ENCODE measurements at places on chromosomes 12 and 14. TPM values are rescaled to one million over a fixed set of nuclear protein-coding genes. Genes with fewer than 3 reads are reported as not detected.

- no peaks in the 10 kb centered on the region for H3K4me1 ChIP-seq
- no peak overlapping the region for H3K27ac ChIP-seq
- no peaks in the 10 kb centered on the region for H3K36me3 ChIP-seq
- H3K4me3 ChIP-seq, result no peak overlapping the region
- H3K27me3 ChIP-seq, result no peaks in the 10 kb centered on the region
These were observed 1208.1 kb downstream of the LRFN5 start for GRCh38 chr14:42814817-42815216.

- no peak overlapping the region for H3K27ac ChIP-seq
- H3K4me1 ChIP-seq, result peaks cover 24% of the 10 kb centered on the region
- peaks cover 17% of the 10 kb centered on the region for H3K36me3 ChIP-seq
- no peak overlapping the region for H3K4me3 ChIP-seq
- no peak for DNase-seq
These were observed 18.3 kb upstream of the GXYLT1 start for GRCh38 chr12:42162965-42163364.

- no peak for DNase-seq
- no peak overlapping the region for H3K4me3 ChIP-seq
- H3K36me3 ChIP-seq, result no peaks in the 10 kb centered on the region
- no peaks in the 10 kb centered on the region for H3K4me1 ChIP-seq
These were observed 94.9 kb downstream of the PPM1H start for GRCh38 chr12:62839869-62840660.

GRCh38 chr12:124869059-124869665 lies 5.5 kb upstream of the SCARB1 start:
- H3K36me3 ChIP-seq, result no peaks in the 10 kb centered on the region
- H3K27me3 ChIP-seq, result peaks cover 6% of the 10 kb centered on the region
- no peak overlapping the region for H3K27ac ChIP-seq
- H3K4me3 ChIP-seq, result no peak overlapping the region
- peaks cover 2% of the 10 kb centered on the region for H3K4me1 ChIP-seq

PMCH gene
- 0.59 TPM for total RNA-seq

LALBA gene
- total RNA-seq, result not detected

DNAI7 gene
- total RNA-seq, result 0.10 TPM

DNA sequence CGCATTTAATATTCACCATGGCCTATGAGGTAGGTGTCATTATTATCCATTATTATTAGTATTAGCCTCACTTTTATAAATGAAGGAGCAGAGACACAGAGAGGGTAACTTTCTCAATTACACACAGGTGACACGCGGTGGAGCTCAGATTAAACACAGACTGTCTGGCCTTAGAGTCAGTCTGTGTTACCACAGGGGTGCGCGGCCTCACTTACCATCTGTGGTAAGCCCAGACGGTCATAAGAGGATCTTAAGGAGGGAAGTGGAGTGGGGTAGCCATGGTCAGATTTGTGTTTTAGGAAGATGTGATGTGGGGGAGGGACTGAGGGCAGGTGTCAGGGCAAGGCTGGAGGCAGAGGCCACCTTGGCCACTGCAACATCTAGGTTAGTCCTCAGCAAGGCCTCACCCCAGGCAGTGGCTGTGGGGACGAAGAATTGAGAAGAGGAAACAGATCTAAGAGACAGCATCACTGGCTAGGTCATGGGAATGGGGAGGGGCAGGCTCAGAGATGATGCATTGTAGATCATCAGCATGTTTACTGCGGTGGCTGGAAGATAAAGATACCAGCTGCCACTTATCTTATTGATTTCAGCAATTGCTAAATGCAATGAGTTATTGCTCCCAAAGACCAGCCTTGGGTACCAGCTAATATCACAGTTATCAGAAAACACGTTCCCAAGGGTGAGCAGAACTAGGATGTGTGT lies 67.1 kb downstream of the SERPINA3 start:
- no peaks in the 10 kb centered on the region for H3K4me1 ChIP-seq
- no peak for DNase-seq
- H3K36me3 ChIP-seq, result no peaks in the 10 kb centered on the region
- no peak overlapping the region for H3K4me3 ChIP-seq
- H3K27ac ChIP-seq, result no peak overlapping the region
- H3K27me3 ChIP-seq, result peaks cover 7% of the 10 kb centered on the region

DNA sequence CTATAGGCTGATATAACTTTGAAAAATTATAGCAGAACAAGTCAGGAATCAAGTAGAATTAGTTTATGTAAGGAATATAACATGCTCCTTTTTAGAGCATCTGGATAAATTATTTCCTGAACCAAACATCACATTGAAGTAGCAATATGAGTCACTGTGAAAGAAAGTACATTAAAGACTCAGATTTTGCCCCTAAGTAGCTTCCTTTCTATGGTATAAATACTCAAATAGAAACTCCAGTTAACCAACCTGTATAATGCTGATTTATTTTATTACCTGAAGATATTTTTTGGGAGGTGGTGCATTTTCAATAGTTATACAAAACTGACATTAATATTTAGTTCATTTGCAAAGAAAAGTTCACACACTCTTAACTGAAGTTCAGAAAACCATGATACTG lies 312.1 kb downstream of the ITPR2 start:
- no peak overlapping the region for H3K4me3 ChIP-seq
- DNase-seq, result no peak
- peaks cover 7% of the 10 kb centered on the region for H3K4me1 ChIP-seq
- no peak overlapping the region for H3K27ac ChIP-seq

Measured in activated CD4-positive, alpha-beta memory T cell treated with anti-CD3 and anti-CD28 coated beads for 36 hours (primary cell).